ENCODE measurements at places on chromosomes 6 and 20. TPM values are rescaled to one million over a fixed set of nuclear protein-coding genes. Genes with fewer than 3 reads are reported as not detected.

DNA sequence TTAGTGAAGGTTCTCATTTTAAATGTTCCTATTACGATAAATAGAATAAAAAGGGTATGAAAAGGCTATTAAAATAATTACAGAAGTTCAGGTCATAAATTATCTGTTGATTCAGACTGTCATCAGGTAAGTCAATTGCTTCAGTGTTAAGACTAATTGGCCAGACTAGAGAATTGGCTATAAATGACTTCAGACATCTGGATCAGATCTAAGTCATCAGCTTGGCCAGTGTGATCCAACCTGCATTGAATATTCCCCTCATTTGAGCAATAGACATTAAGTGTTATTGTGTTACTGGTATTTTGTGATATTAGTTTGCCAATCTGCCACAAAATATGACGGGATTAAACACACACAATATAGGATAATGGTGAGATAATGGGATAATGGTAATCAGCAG is 377.6 kb upstream of the CITED2 start:
- no peak for DNase-seq

GRCh38 chr20:41776421-41776820 is 158.2 kb upstream of the CHD6 start:
- DNase-seq: no peak

GRCh38 chr6:156131221-156131903 is 645.8 kb upstream of the ARID1B start:
- no peak for DNase-seq

DNA sequence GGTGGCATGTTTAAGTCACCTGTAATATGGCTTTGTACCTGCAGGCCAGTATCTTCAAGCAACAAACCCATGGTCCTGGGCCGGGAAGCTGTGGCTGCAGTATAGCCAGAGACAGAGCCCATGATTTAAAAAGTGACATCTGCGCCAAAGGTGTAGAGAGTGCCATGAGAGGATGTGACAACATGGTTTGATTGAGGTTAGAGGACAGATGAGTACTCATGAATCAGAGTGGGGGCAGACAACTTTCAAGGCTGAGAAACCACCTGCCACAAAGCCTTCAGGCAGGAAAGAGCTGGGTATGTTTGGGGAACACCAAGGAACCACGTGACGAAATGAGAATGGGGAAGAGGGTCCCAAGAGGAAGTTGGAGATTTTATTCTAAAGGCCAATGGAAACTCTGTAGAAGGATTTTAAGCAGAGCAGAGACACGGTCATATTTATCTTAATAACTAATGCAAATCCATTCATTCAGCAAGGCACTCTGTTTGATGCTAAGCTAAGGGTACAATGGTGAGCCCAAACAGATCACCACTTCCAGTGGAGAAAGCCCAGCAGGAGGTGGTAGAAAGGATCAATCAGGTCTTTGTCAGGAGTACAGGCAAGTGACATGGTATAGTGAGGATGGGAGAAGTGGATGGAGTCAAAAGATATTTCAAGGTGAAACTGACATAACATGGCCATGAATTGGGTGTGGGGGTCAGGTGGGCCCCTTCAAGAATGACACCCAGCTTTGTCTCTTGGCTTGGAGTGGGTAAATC is 3.4 kb upstream of the MICAL1 start:
- DNase-seq: no peak

DNA sequence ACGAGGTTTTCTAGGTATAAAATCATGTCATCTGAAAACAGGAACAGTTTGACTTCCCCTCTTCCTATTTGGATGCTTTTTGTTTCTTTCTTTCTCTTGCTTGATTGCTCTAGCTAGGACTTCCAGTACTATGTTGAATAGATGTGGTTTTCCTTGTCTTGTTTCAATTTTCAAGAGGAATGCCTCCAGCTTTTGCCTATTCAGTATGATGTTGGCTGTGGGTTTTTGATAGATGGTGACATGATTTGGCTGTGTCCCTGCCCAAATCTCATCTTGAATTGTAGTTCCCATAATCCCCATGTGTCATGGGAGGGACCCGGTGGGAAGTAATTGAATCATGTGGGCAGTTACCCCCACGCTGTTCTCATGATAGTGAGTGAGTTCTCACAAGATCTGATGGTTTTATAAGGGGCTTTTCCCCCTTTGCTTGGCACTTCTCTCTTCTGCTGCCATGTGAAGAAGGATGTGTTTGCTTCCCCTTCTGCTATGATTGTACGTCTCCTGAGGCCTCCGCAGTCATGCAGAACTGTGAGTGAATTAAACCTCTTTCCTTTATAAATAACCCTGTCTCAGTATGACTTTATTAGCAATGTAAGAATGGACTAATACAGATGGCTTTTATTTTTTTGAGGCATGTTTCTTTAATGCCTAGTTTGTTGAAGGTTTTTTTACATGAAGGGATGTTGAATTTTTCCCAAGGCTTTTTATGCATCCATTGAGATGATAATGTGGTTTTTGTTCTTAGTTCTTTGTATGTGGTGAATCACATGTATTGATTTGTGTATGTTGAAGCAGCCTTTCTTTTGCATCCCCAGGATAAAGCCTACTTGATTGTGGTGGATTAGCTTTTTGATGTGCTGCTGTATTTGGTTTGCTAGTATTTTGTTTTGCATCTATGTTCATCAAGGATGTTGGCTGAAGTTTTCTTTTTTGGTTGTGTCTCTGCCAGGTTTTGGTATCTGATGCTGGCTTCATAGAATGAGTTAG is 239.1 kb downstream of the THBS2 start:
- DNase-seq: no peak

DNA sequence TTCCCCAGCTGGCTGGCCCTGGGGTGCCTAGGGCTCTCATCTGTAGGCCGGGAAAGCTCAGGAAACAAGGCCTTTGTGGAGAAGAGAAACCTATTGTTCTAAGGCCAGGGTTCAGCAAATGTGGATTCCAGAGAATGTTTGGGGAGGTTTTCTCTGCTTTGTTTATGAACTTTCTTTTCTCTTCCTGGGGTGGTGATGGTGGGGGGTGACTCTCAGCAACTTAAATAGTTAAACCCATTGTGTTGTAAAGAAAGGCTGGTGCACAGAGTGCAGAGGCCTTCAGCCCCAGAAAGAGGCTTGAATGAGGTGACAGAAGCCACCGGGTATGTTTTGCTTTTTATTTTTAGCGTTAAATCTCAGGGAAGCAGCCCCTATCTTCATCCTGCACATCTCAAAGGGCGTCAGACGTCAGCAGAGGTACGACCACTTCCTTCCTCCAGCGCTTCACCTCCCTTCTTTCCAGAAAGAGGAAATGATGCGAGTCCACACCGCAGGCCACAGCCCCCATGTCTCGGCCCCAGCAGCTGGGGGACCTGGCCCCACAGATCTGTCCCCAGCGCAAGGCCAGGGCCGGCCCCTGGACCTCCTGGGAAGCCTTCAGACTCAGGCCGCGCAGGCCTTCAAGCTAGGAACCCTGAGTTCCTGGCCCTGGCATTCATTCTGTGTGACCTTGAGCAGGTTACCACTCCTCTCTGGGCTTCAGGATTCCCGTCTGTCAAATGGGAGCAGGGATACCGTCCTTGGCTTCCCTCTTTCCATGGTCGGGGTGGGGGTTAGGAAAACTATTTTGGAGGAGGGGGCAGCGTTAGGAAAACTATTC is 605 bp upstream of the PPP1R16B start:
- DNase-seq: no peak

DNA sequence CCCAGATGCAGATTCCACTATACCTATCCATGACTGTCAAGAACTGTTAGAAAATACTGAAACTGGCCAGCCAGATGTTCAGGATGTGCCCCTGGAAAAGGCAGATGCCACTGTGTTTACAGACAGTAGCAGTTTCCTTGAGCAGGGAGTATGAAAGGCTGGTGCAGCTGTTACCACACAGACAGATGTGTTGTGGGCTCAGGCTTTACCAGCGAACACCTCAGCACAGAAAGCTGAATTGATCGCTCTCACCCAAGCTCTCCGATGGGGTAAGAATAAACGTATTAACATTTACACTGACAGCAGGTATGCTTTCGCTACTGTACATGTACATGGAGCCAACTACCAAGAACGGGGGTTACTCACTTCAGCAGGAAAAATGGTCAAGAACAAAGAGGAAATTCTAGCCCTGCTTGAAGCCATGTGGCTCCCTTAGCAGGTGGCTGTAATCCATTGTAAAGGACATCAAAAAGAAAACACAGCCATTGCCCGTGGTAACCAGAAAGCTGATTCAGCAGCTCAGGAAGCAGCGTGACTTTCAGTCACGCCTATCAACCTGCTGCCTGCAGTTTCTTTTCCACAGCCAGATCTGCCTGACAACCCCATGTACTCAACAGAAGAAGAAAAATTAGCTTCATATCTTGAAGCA is 459.7 kb upstream of the HTR1E start:
- DNase-seq: no peak

- peak; percentile 36 for DNase-seq
Measured at GRCh38 chr6:100283285-100283684, 181.4 kb downstream of the SIM1 start.

DNA sequence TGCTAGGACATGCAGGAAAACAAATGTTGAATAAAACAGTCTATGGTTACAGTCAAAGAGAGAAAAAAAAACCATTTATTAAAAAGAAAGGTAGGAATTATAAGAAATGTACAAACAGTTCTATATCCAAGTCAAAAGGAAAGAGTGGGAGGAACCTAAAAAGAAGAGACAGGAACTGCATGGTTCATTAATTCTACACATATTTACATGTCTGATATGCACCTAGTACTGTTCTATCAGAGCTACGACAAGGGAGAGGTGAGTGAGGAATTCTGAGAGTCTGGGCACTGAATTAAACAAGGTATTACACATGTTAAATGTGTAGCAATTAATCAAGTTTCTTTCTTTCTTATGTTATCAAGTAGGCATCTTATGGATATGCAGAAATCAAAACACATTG is 41.9 kb downstream of the SYCP2 start:
- DNase-seq: no peak

GRCh38 chr6:29916741-29917140 is 25.6 kb upstream of the HLA-A start:
- DNase-seq: no peak

- no peak for DNase-seq
Measured at GRCh38 chr6:14910692-14911547, 334.9 kb upstream of the JARID2 start.

DNA sequence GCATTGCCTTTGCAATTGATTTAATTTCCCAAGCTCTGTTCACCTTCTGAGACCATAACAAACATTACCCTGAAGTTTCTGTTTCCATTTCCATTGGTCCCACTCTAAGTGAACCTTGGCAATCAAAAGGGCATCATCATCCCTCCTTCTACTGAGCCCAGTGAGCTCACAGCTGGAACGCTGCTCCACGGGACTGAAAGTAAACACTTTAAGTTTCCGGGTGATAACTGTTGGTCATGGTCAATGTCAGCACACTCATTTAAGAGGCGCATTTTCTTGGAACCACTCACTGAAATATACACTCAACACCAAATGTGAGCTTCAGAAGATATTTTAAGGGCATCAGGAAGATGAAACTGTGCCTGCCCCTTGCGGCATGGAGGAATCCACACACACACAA is 37.1 kb upstream of the RPS6KA2 start:
- DNase-seq: peak; percentile 58

GRCh38 chr20:62409931-62410745 is 3.1 kb upstream of the CABLES2 start:
- peak; percentile 9 for DNase-seq

DNA sequence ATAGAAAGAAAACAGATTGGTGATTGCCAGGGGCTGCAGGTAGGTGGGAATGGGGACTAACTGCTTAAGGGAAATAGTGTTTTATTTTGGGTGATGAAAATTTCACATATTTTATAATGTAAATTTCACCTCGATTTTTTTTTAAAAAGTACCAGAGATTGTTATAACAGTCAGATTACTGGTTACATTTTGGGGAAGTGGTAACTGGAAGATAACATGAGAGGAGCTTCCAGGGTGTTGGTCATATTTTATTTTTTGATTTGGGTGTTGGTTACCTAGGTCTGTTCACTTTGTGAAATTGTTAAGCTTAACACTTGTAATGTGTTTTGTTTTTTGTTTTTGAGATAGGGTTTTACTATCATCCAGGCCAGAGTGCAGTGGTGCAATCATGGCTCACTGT is 17.2 kb upstream of the CRIP3 start:
- DNase-seq: no peak

- DNase-seq: peak; percentile 81
Measured at GRCh38 chr6:116010790-116011401, 49.8 kb downstream of the FRK start.

DNA sequence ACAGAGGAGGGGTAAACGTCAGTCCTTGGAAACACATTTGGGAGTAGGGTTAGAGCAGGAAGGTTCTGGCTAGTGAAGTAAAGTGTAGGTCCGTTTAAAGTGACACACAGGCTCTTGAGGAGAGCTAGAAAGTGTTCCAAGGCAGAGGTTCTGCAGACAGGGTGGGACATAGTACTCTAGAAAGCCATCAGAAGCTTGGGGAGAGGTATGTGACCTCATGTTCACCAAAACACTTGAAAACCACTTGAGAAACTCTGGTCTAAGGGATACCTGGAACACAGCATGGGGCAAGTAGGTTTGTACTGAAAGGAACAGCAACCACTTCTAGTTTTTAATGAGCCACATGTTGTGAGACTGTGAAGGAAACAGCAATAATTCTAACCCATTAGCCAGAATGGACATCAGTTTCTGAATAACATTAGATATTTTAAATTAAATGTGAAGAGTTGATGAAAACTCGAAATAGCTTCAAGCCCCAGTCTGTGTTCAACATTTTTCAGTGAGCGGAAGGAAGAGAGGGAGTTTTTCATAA is 49.0 kb downstream of the SOBP start:
- DNase-seq: no peak

DNA sequence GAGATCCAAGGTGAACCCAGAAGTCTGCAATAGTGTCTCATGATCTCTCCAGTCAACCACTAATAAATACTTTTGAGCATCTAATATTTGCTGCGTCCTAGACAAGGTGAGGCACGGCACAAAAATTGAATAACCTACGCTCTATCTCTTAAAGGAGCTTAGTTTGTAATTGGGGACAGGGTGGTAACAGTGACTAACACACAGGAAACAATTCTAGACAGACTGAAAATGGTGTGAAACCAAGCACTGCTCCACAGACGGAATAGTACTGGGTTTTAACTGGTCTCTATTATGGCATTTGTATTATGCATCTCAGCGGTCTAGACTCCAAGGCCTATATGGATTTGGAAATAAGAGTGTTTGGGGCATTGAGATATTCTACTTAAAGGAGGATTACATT is 120.1 kb downstream of the CLIC5 start:
- DNase-seq: no peak

Gene NCOA6
- 5.9 TPM for total RNA-seq

Gene MDFI
- 3.3 TPM for total RNA-seq

Gene DLK2
- under 0.01 TPM for total RNA-seq

Gene KIF25
- total RNA-seq: 0.26 TPM

Gene MRAP2
- total RNA-seq: 0.17 TPM

Gene MAP7
- total RNA-seq: 1.5 TPM

Gene ADGRF5
- total RNA-seq: 0.26 TPM

Gene PPP1R14C
- total RNA-seq: 0.17 TPM

Gene PPP1R3G
- total RNA-seq: 3.3 TPM

Gene ATP6V1G2
- 4.1 TPM for total RNA-seq

Gene GGT7
- 9.5 TPM for total RNA-seq

Gene SLC32A1
- total RNA-seq: not detected

Gene SLC22A16
- total RNA-seq: under 0.01 TPM

Gene EEF1A2
- 1.7 TPM for total RNA-seq

Gene SPATS1
- total RNA-seq: under 0.01 TPM
